NCI-H345 (cell line): ENCODE measurements at places on chromosomes 2 and 18.

GRCh38 chr18:41121116-41121826, 833.8 kb upstream of the PIK3C3 start:
- DNase-seq: no peak

GRCh38 chr2:96203130-96204028, 5.2 kb downstream of the STARD7 start:
- no peak for DNase-seq

DNA sequence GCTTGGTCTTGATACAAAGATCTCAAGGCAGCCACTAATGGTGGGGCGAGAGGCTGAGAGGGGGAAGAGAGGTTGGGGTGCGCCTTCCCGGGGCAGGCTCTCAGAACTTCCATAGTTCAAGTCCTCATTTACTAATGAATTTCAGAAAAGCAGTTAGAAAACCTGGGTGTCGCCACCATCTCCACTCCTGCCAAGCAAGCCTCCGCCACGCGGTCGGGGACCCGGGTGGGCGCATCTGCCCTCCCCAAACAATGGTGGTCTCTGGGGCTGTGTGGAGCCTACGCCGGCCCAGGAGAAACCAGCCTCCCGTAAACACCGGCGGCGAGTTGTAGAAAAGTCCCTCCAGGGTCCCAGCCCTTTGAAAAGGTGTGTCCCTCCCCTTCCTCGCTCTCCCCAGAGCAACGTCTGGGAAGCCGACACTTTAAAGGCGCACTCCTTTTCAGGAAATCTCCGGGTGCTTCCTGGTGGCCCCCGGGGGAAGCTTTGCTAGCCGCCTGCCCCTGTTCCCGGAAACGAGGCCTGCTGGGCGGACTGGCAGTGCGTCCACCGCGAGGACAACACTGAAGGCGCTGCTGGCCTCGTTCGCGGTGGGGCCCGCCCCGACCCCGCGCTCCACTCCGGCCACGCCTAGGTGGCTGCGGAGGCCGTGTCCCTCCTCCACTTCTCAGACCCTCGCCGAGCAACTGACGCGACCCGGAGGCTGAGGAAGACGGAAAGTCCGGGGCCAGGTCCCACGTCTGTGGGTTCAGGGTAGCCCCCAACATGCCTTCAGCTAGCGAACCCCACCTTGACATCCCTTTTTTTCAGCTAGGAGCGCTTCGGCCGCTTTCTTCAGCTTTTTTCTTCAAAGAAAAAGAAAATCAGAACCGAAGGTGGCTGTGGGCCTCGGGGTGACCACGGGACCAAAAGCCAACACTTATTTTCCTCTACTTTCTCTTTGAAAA, 16.8 kb downstream of the EVX2 start:
- DNase-seq: no peak

DNA sequence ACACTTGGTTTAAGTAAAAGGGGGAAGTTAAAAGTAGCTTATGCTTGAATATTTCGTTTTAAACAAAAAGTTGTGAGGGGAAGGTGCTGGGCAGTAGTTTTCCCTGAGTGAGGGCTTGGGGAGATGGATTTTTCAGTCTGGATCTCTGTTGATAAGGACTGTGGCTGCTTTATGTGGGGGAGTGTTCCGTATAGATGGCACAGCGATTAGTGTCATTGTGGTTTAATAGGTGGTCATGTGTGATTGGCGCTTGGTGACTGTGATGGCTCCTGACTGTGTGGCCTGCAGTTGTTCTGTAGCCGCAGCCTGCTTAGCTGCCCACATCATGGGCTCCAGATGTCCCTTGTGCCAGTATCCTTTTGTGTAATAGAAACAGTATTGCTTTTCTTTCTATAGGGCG, 156.2 kb downstream of the WDSUB1 start:
- no peak for DNase-seq

- DNase-seq: no peak
These were observed 146.9 kb upstream of the STON1 start for GRCh38 chr2:48383036-48383435.

GRCh38 chr2:88320076-88320773, 132.3 kb downstream of the FOXI3 start:
- DNase-seq: no peak

- peak; percentile 88 for DNase-seq
These were observed 23.4 kb downstream of the FBLN7 start for GRCh38 chr2:112161431-112162145.

GRCh38 chr2:169712791-169713227, 18.5 kb downstream of the PHOSPHO2 start:
- no peak for DNase-seq

DNA sequence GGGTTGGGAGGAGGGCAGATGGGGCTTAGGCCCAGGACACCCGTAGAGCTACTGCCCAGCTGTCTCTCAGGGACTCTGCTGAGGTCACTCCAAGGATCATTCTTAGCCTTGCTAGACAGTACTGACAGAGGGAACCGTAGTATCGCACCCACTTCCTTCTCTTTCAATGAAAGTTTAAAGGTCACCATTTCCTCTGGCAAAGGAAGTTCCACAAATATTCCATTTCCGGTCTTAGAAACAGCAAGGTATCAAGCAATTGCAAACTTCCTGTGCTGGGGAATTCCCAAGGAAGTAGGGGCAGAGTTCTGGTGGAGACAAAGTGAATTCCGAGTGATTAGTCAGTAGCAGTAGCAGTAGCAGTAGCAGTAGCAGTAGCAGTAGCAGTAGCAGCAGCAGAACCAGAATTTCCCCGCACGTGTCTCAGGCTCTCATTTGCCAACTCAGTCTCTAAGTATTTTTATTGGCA, 24.7 kb downstream of the IL1B start:
- DNase-seq: no peak

DNA sequence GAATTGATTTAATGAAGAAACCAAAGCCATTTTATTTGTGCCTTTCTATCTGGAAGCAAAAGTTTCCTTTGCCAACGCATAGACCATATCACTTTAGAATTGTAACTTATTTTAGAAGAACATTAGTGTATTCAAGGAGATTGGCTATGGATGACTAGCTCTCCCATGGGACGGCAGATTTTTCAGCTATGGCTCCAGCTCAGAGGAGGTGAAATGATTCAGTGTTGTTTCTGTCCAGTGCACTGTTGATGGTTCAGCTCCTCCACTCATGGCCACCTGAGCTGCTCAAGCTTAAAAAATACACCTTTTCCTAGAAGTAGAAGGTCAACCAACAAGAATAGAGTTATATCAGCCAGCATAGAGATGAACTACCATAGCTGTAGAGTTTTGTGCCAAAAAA, 1597.5 kb upstream of the PIK3C3 start:
- no peak for DNase-seq

DNA sequence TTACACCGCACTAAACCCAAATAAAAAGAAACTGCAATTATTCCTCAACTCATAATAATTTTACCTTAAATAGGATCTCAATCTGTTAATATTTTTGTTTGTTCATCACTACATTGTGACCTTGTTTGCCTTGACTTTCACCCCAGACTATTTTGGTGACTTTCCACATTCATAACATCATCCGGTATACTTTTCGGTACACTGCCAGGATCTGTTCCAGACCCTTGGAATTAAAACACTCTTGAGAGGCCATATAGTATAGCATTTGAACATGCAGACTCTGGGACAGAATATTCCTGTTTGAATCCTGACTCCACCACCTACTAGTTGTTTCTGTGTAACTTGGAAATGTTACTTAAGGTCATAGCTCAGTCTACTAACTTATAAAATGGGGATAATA, 577.4 kb downstream of the METTL4 start:
- no peak for DNase-seq

GRCh38 chr18:9691235-9691634, 16.9 kb upstream of the RAB31 start:
- no peak for DNase-seq
